Stimulated activated CD8-positive, alpha-beta memory T cell treated with anti-CD3 and anti-CD28 coated beads, Interleukin-7, amount 100 ng/mL, for 1 hour (primary cell): ENCODE measurements at places on chromosomes 13 and 19.

DNA sequence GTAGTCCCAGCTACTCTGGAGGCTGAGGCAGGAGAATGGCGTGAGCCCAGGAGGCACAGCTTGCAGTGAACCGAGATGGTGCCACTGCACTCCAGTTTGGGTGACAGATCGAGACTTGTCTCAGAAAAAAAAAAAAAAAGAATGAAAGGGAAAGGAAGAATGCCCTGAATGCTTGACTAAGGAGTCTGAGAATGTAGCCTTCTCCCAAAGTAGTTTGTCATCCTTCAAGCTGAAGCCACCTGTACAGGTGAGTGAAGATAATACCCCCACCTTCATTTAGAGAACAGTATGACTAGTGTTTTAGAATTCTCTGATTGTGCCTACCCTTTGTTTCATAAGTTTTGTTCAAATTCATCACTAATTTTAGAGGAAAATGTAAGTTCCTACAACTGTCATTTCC lies 5.9 kb downstream of the RCBTB1 start:
- DNase-seq: no peak

GRCh38 chr19:10724573-10725071 lies 6.7 kb downstream of the DNM2 start:
- DNase-seq: no peak

DNA sequence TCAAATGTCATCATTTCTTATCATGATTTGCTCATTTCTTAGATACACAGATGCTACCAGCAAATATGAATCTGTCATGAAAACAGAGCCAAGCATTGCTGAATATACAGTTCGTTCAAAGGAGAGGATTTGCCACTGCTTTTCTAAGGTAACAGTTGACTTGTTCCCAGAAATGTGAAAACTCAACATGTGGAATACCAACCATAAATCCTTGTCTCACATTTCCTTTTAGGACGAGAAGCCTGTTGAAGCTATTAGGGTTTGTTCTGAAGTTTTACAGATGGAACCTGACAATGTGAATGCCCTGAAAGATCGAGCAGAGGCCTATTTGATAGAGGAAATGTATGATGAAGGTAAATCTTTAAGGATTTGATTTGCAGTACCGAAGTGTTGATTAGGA lies 86.7 kb downstream of the DNAJC3 start:
- no peak for DNase-seq

DNA sequence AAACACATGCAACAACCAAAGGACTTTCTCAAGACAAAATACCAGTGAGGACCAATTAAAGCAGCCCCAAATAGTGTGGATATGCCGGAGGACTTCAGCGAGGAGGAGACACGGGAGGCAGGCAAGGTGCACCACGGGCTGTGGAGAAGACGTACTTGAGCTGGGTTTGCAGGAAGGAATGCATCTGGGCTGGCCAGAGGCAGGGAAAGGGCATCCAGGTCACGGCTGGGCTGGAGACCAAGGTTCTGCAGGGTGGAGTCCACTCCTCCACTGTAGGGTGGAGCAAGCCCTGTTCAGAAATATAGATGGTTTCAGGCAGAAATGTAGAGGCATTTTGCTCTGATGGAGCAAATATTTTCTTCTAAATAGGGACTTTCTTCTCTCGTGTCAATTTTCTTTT lies 36.6 kb upstream of the MEDAG start:
- DNase-seq: no peak

DNA sequence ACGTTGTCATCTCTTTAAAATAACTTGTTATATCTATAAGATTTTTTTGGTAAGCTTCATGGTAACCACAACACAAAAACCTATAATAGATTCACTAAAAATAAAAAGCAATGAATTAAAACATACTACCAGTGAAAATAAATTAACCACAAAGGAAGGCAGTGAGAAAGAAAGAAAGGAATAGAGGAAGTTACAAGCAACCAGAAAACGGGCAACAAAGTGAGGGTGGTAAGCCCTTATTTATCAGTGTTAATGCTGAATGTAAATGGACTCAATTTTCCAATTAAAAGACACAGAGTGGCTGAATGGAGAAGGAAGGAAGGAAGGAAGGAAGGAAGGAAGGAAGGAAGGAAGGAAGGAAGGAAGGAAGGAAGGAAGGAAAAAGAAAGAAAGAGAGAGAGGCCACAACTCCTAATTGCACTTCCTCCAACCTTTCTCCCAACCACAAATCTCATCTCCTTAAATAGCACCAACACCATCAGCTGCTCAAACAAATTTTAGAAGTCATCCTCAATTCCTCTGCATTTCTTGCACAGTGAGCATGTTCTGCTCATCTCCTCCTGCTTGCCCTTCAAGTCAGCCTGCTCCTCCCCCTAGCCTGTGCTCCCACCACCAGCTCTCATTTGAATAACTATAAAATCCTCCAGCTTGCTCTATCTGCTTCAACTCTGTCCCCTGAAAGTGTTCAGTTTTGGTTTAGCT lies 48.6 kb downstream of the CCNA1 start:
- no peak for DNase-seq
